ENCODE measurements at places on chromosomes 5 and 9. TPM values are rescaled to one million over a fixed set of nuclear protein-coding genes. Genes with fewer than 3 reads are reported as not detected.

DNA sequence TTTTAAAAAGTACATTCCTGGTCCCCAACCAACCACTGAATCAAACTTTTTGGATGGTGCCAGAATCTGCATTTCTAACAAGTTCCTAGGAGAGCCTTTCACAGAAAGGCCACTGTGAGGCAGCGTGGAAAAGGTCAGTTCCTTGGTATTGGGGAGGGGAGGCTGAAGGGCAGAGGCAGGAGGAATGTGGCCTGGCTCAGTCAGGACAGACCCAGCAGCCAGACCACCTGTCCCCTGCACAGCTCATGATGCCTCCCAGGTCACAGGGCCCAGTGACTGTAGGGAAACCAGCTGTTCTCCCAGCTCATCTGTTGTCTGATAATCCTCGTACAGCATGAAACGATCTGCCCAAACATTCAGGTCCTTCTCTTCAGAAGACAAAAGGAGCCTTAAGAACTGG is 132.9 kb downstream of the LHFPL2 start:
- no peak for DNase-seq

GRCh38 chr5:59146729-59147128 is 563.9 kb downstream of the RAB3C start:
- no peak for DNase-seq

GRCh38 chr5:36138900-36139683 is 12.6 kb downstream of the LMBRD2 start:
- no peak for DNase-seq

Gene ECSCR
- 21.4 TPM for total RNA-seq

Gene ABITRAM
- 16.0 TPM for total RNA-seq

GRCh38 chr5:171634511-171634910 is 151.1 kb upstream of the SMIM23 start:
- DNase-seq: no peak

Gene SHC3
- 1.1 TPM for total RNA-seq

Gene CNTFR
- 8.7 TPM for total RNA-seq

- no peak for DNase-seq
These were observed 173.3 kb upstream of the RASA1 start for GRCh38 chr5:87094347-87094746.

DNA sequence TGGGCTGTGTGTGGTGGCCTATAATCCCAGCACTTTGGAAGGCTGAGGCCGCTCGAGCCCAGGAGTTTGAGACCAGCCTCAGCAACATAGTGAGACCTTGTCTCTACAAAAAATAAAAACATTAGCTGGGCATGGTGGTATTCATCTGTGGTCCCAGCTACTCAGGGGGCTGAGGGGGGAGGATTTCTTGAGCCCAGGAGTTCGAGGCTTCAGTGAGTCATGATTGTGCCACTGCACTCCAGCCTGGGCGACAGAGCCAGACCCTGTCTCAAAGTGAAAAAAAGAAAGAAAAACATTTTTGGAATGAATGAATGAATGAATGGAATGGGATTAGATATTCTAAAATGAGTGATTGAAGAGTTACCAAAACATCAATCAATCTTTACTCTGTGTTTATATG is 85.8 kb downstream of the FGF1 start:
- DNase-seq: no peak

Gene ZFP2
- total RNA-seq: 0.70 TPM

DNA sequence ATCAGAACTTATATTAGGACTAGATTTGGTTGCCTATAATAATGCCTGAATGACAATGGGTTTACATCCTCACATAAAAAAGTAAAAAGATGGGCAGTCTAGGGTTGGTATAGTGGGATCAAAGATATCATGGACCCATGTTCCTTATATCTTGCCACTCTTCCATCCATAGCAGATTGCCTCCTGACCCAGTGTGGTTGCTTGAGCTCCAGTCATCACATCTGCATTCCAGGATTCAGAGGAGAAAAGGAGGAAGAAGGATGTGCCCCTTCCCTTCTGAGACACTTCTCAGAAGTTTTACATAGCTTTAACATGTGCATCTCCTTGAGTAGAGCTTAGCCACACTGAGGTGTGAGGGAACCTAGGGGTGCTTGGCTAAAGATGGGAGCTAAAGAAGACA is 22.9 kb downstream of the RALGPS1 start:
- DNase-seq: no peak

DNA sequence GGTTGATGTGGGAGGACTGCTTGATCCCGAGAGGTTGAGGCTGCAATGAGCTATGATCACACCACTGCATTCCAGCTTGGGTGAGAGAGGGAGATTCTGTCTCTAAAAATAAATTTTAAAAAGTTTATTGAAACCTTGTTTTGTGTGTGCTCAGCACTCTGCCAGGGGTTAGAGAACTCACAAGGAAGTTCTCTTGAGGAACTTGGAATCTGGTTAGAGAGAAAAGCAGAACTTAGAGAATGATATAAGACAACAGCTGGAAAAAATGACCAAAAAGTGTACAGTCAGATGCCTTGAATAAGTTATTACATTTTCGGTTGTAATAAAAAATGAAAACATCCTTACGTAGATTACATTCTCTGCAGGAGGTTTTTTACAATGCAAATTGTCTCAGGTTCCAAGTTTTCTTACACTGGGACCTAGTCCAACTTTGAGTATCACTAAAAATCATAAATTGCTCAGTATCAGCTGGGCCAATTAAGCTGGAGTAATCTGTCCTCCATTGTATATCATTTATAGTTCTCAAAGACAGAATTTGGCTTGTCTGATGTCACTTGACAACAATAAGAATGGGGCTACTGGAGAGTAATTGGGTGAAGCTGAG is 21.7 kb upstream of the TENT2 start:
- DNase-seq: no peak

Gene NTNG2
- 1.4 TPM for total RNA-seq

Gene IFNB1
- total RNA-seq: not detected

DNA sequence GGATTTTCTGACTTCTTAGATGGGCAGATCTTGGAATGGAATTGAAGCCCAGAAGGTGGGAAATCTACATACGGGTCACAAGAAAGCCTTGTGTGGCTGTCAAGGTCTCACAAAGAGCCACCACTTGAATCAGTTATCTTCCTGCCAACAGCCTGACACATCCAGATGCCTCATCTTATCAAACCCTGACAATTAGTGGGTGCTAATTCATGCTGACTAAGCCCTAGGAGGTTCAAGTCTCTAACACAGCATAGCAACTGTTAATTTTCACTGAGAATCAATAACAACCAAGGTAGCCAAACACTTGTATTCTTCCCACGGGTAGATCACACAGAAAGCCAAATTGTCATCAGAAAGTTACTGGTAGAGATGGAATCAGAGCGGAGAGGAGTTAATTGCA is 222.2 kb downstream of the TMEM167A start:
- no peak for DNase-seq

GRCh38 chr5:27377626-27378025 is 339.2 kb upstream of the CDH9 start:
- no peak for DNase-seq

Gene BSPRY
- 0.35 TPM for total RNA-seq

DNA sequence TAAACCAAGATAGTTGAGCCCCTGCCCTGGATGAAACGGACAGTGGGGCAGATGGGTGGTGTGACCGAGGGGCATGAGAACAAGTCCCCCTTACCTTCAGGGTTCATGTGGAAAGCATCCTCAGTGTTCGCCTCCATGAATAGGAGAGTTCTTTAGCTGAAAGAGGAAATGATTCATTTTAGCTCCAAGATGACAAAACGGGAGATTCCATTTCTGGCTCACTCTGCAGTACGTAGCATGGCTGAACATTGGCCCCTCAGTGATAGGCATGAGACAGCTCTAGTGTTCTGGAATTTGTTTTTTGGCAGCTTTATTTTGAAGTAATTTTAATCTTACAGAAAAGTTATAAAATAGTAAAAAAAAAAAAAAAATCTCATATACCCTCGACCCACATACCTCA is 70.2 kb upstream of the AGXT2 start:
- no peak for DNase-seq

- peak; percentile 88 for DNase-seq
These were observed 505 bp upstream of the ACER2 start for GRCh38 chr9:19408316-19408692.

Gene IL3
- total RNA-seq: not detected

DNA sequence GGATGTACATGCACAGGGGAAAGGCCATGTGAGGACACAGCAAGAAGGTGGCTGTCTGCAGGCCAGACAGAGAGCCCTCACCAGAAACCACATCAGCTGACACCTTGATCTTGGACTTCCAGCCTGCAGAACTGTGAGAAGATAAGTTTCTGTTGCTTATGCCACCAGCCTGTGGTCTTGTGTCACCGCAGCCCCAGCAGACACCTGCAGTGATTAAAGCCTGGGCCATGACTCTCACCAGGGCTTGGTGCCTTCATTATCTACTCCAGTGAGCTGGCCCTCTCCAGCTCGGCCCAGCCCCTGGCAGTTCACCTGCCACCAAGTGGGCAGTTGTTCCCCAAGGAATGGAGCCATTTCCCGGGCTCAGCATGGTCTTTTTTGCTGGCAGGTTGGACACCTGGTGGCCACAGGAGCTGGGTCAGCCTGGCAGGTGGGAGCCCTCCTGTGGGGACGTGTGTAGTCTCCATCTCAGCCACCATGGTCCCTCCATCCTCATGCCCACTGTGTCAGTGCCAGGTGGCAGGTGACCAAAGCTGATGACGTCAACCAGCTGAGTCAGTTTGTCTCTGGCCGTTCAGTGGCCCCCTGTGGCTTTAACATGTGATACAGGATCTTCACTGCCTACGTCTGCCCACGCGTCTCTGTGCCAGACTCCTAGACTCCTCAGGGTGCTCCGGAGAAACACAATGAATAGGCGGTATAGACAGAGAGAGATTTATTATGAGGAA is 99.9 kb upstream of the PPP1R26 start:
- peak; percentile 45 for DNase-seq
